ENCODE measurements at places on chromosomes 2 and 18.

DNA sequence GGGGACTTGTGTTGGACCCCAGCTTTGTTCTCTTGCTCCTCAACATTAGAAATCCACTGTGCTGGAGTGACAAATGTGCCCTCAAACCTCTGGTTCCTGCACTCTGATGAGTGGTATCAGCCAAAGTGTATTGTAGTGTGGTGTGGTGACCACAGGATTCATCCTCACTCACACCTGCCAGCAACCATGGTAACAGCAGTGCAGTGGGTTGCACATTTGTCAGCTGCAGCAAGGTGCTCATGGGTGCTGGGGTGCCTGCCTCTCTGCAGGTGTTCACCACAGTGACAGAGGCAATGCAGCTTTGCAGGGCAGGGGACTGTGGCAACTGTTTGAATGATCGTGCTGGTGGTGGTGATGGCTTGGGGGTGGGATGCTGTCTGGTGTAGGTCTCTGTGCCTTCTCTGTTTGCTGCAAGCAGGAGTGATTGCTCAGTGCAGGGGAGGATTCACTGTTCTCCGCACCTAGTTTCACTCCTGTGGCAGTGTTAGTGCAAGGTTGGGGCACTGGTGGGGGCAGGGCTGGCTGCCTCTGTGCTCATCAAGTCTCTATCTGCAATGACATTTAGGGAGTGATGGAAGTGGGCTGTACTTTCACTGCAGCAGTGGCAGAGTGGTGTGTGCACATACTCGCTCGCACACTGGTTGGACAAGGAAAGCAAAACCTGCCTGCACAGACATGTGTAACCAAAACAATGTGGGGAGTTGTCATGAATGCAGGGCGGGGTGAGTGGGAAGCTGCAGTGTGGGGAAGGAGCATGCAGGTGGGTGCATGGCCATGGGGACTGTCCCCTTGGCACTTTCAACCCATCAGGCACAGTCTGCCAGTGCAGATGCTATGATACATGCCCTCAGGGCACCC lies 301.1 kb downstream of the PIK3C3 start:
- no peaks in the 10 kb centered on the region for H3K27me3 ChIP-seq
- no peak overlapping the region for H3K4me3 ChIP-seq

GRCh38 chr2:159073256-159073655 lies 104.8 kb downstream of the TANC1 start:
- no peaks in the 10 kb centered on the region for H3K4me1 ChIP-seq
- no peaks in the 10 kb centered on the region for H3K27me3 ChIP-seq
- H3K36me3 ChIP-seq = no peaks in the 10 kb centered on the region
- DNase-seq = no peak

DNA sequence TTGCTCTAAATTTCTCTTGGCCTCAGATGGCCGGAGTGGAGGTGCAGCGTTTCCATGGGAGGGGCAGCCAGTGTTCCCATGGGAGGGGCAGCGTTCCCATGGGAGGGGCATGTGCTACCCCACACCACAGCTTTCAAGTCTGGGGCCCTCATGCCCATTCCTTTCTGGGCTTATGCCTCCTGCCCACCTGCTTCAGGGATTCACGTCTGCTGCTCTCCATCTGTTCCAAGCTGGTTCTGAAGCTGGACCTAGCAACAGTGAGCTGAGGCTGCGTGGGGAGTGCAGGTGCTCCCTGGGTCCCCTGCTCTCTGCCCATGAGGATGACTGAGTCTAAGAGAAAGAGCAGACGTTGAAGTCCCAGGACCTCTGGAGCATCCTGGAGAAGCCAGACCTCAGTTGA lies 243.1 kb upstream of the PXDN start:
- H3K27ac ChIP-seq = no peak overlapping the region
- H3K36me3 ChIP-seq = no peaks in the 10 kb centered on the region
- H3K4me3 ChIP-seq = no peak overlapping the region
- no peaks in the 10 kb centered on the region for H3K27me3 ChIP-seq
- no peak for DNase-seq

DNA sequence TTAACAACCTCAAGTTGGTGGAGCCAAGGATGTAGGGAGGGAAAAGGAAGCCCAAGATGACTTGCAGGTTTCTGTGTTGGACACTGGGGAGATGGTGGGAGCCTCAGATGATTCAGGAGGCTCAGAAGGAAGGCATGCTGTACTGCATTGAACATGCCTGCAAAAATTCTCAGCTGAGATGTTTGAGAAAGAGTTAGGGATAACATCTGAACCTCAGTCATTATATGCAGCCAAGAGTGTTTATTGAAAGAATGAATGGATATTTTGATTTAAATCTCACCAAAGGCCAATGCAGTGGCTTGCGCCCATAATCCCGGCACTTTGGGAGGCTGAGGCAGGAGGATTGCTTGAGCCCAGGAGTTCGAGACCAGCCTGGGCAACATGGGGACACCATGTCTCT lies 243.0 kb downstream of the MYCN start:
- DNase-seq = no peak
- H3K27ac ChIP-seq = no peak overlapping the region
- no peaks in the 10 kb centered on the region for H3K36me3 ChIP-seq
- H3K27me3 ChIP-seq = no peaks in the 10 kb centered on the region
- H3K4me3 ChIP-seq = no peak overlapping the region
- no peaks in the 10 kb centered on the region for H3K4me1 ChIP-seq

GRCh38 chr2:120526997-120527945 lies 181.3 kb downstream of the INHBB start:
- H3K27me3 ChIP-seq = no peaks in the 10 kb centered on the region
- H3K27ac ChIP-seq = no peak overlapping the region
- H3K36me3 ChIP-seq = no peaks in the 10 kb centered on the region
- H3K4me1 ChIP-seq = no peaks in the 10 kb centered on the region

DNA sequence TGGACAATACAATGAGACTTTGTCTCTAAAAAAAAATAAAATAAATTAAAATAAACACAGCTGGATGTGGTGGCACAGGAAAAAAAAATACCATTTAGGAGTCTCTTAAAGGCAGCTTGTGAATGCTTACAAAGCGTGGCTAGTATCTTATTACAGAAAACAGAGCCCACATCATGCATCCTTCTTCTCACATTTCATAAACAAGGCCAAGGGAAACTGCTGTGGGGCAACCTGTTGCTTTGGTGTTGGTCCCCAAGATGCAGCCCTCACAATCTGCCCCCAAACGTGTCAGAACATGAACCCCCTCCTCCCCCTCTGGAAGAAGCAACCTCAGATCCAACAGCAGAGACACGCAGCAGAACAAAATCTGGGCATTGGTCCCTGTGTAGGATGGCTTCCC lies 2.6 kb downstream of the SLC14A1 start:
- DNase-seq = no peak
- H3K27me3 ChIP-seq = no peaks in the 10 kb centered on the region
- no peak overlapping the region for H3K27ac ChIP-seq
- H3K4me3 ChIP-seq = no peak overlapping the region

DNA sequence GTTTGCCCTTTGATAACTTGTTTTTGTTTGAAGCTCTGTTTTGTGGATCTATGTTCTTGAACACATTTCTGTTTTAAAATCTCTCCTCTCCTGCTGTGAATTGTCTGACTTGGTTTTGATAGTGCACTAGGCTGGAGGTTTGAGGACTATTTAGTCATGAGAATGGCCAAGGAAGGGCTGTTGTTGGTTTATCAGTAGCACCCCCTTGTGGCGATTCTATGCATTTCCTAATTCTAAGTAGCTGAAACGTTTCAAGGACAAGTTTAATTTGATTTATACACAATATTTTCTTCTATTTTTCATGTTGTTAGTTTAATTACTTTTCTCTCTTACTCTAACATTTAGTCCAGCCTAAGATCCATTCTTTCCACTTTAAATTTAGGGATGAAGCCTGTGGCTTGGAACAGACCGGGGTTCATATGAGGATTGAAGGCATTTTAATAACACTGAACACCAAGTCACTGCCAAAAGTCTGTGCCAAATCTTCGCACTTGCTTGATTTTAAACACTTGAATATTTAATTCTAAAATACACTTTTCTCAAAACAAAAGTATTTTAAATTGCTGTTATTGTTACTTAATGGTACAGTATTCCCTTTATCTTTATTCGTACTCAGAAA lies 166.0 kb downstream of the SOCS6 start:
- H3K27ac ChIP-seq = no peak overlapping the region
- no peaks in the 10 kb centered on the region for H3K36me3 ChIP-seq
- no peaks in the 10 kb centered on the region for H3K4me1 ChIP-seq
- no peak overlapping the region for H3K4me3 ChIP-seq
- no peaks in the 10 kb centered on the region for H3K27me3 ChIP-seq
- DNase-seq = no peak

DNA sequence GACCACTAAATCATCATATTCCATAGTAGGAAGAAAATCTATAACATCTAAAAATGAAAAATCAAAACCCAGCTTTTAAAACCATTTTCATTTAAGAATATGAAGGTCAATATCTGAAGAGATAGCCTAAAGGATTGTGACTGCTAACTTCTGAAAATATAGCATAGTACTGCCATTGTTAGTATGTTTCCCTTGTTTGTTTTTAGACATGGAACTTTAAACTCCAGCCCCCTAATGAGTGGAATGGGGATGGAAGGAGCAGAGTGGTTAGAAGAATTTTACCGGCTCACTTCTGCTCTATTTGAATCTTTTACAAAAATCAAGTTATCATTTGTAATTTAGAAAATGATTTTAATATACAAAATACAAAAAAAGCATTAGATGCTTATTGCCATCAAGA lies 169.0 kb downstream of the CD226 start:
- H3K27me3 ChIP-seq = no peaks in the 10 kb centered on the region
- no peak for DNase-seq
- H3K4me3 ChIP-seq = no peak overlapping the region
- no peaks in the 10 kb centered on the region for H3K4me1 ChIP-seq
- no peak overlapping the region for H3K27ac ChIP-seq
- no peaks in the 10 kb centered on the region for H3K36me3 ChIP-seq

- no peak overlapping the region for H3K4me3 ChIP-seq
- no peaks in the 10 kb centered on the region for H3K4me1 ChIP-seq
- no peak overlapping the region for H3K27ac ChIP-seq
- H3K27me3 ChIP-seq = no peaks in the 10 kb centered on the region
- H3K36me3 ChIP-seq = no peaks in the 10 kb centered on the region
Observed at GRCh38 chr18:54416436-54416835, 58.7 kb downstream of the C18orf54 start.

DNA sequence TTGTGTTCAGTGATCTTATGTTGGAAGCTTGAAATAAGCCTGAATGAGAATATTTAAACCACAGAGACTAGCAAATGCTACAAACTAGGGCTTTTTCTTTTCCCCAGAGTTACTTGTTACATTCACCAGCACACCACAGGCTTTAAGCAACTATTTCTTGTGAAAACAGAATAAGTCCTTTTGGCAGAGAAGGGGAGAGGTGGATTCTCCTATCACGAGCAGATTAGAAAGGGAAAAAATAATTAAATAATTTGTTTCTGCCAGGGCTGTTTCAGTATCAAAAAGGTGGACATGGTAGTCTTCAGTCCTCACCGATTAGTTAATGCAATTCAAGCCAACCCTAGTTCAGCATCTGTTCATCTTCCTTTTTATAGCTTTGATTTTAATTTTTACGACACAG lies 12.6 kb downstream of the IFIH1 start:
- no peak overlapping the region for H3K27ac ChIP-seq
- no peaks in the 10 kb centered on the region for H3K4me1 ChIP-seq
- H3K4me3 ChIP-seq = no peak overlapping the region
- DNase-seq = no peak
- no peaks in the 10 kb centered on the region for H3K27me3 ChIP-seq
- peaks cover 21% of the 10 kb centered on the region for H3K36me3 ChIP-seq

GRCh38 chr2:173448938-173449471 lies 94.3 kb downstream of the CDCA7 start:
- peak overlapping the region; percentile 11 for H3K4me3 ChIP-seq
- no peaks in the 10 kb centered on the region for H3K4me1 ChIP-seq
- no peak overlapping the region for H3K27ac ChIP-seq
- DNase-seq = peak; percentile 78
- no peaks in the 10 kb centered on the region for H3K27me3 ChIP-seq

DNA sequence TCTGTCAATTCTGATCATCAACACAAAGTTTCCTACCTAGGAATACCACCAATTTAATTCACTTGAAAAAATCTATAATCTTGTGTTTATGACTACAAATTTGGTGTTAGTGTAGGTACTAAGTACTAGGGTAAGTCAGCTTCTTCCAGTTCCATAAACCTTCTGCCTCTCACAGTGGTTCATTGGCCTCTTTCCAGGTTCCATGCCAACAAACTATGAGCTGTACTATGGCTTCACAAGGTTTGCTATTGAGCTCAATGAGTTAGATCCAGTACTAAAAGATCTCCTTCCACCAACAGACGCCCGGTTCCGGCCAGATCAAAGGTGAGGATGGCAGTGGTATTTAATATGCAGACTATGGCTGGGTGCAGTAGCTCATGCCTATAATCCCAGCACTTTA lies 58.8 kb downstream of the PRKRA start:
- no peak overlapping the region for H3K27ac ChIP-seq
- no peaks in the 10 kb centered on the region for H3K27me3 ChIP-seq
- no peaks in the 10 kb centered on the region for H3K4me1 ChIP-seq
- no peaks in the 10 kb centered on the region for H3K36me3 ChIP-seq
- no peak for DNase-seq

Data from Peyer's patch (tissue), 4 donors.